ENCODE measurements at places on chromosomes 7 and 10. TPM values are rescaled to one million over a fixed set of nuclear protein-coding genes. Genes with fewer than 3 reads are reported as not detected.

GRM3 gene
- not detected for total RNA-seq

TUBAL3 gene
- 0.24 TPM for total RNA-seq

GJC3 gene
- total RNA-seq = 0.15 TPM

PAX4 gene
- not detected for total RNA-seq

DDX50 gene
- total RNA-seq = 36.4 TPM

TRPV5 gene
- not detected for total RNA-seq

SPAG6 gene
- not detected for total RNA-seq

MYH16 gene
- total RNA-seq = 0.25 TPM

TMEM139 gene
- total RNA-seq = 0.91 TPM

FEZF1 gene
- total RNA-seq = not detected

NUDCD3 gene
- 45.8 TPM for total RNA-seq

CALY gene
- 0.32 TPM for total RNA-seq

SPDYE1 gene
- total RNA-seq = not detected

NPC1L1 gene
- 0.09 TPM for total RNA-seq

LMOD2 gene
- total RNA-seq = not detected

AKR1C8 gene
- 0.07 TPM for total RNA-seq

RBP4 gene
- 4.9 TPM for total RNA-seq

DRGX gene
- not detected for total RNA-seq

ACTL6B gene
- not detected for total RNA-seq

UPK3B gene
- total RNA-seq = 20.0 TPM

AKR1B1 gene
- total RNA-seq = 2,222 TPM

ANKRD7 gene
- total RNA-seq = 0.30 TPM

FBXL15 gene
- total RNA-seq = 9.3 TPM

TRIM50 gene
- total RNA-seq = not detected

MPP7 gene
- total RNA-seq = 0.09 TPM

IFIT2 gene
- 2.2 TPM for total RNA-seq

SKAP2 gene
- 13.5 TPM for total RNA-seq

GBX1 gene
- total RNA-seq = 0.09 TPM

PRRT4 gene
- 0.26 TPM for total RNA-seq

CDH23 gene
- total RNA-seq = 3.2 TPM

NYAP1 gene
- total RNA-seq = 6.4 TPM

GLI3 gene
- 0.45 TPM for total RNA-seq

GATA3 gene
- total RNA-seq = 4.8 TPM

NEUROG3 gene
- not detected for total RNA-seq

GRM8 gene
- not detected for total RNA-seq

IL6 gene
- total RNA-seq = 0.66 TPM

WNT8B gene
- total RNA-seq = not detected

CPED1 gene
- total RNA-seq = not detected

DYDC2 gene
- total RNA-seq = not detected

HOXA9 gene
- total RNA-seq = 0.39 TPM

CNNM1 gene
- 34.0 TPM for total RNA-seq

MALRD1 gene
- total RNA-seq = not detected

SH2D4B gene
- total RNA-seq = 0.13 TPM

ANKRD1 gene
- 35.0 TPM for total RNA-seq

BMPER gene
- 4.6 TPM for total RNA-seq

CFAP69 gene
- 2.2 TPM for total RNA-seq

TMEM130 gene
- total RNA-seq = 0.42 TPM

PCLO gene
- 1.1 TPM for total RNA-seq

ZNF273 gene
- 2.5 TPM for total RNA-seq

GRID1 gene
- total RNA-seq = 0.26 TPM

ZNF804B gene
- not detected for total RNA-seq

PIK3CG gene
- total RNA-seq = not detected

FAM25C gene
- 1.7 TPM for total RNA-seq

PON3 gene
- 35.7 TPM for total RNA-seq

SPDYE5 gene
- not detected for total RNA-seq

LRWD1 gene
- total RNA-seq = 28.4 TPM

NUTM2D gene
- total RNA-seq = 1.7 TPM

LIPJ gene
- not detected for total RNA-seq

Data from A549 treated with dexamethasone at 1 μM for 4 hours (cell line).